Posterior cingulate gyrus (tissue), 11 donors: ENCODE measurements at places on chromosomes 3 and 15.

GRCh38 chr3:51044982-51045381 is 340.1 kb upstream of the MANF start:
- DNase-seq, result no peak

DNA sequence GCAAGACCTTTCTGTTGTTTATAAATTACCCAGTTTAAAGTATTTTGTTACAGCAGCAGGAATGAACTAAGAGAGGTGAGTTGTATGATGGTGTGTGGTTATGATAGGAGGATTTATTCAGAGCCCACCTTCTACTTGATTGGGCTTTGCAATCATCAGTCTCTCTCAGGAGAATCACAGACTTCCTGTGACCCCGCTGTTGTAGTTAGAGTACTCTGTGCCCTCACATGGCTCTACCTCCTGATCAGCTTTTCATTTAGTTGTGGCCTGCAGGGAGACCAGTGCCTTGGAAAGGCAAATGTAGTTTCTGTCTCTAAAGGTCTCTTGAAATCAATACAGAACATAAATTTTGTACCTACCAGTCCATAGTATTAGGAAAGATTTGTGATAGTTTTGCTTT is 7.6 kb upstream of the P2RY14 start:
- DNase-seq, result no peak

- DNase-seq, result no peak
Measured at GRCh38 chr3:196778755-196779154, 39.1 kb downstream of the PAK2 start.

- DNase-seq, result no peak
Measured at GRCh38 chr3:183962807-183963206, 54.9 kb downstream of the ABCC5 start.

DNA sequence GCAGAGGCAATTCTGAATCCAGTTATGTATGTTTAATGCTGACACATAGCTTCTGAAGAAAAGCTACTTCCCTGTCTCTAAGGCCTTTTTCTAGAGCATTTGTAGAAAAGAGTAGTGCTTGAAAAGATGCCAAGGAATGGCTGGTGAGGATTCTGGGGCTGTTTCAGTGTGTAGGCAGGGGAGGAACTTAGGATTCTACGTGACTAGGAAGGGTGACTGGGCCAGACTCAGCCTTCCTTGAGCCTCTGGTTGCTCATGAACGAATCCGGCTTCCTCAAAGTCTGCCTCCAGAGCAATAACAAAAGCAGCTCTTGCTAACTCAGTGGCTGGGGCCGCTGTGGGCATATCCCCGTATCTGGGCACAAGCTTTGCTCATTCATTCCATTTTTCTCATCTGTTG is 104.8 kb upstream of the WNT5A start:
- DNase-seq, result no peak

GRCh38 chr3:146781059-146781458 is 175.9 kb upstream of the PLSCR5 start:
- no peak for DNase-seq

DNA sequence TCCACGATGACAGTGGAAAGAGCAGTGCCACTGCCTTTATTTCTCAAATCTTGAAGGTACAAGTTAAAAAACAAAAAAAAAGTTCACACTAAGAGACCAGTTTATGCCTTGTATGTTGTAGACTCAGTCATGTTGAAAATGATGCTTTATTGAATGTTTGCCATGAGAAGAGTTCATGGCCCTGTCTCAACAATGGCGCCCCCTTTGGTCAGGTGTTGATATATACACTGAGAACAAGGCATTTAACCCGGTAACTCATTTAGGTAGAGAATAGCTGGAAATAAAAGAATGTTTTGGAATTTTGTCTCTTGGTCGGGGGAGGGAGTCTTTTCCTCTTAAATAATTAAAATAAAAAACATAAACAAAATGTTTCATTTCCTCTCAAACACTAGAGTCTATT is 145.6 kb upstream of the SLC2A2 start:
- no peak for DNase-seq

- no peak for DNase-seq
Measured at GRCh38 chr3:102141096-102141927, 292.0 kb downstream of the NFKBIZ start.

DNA sequence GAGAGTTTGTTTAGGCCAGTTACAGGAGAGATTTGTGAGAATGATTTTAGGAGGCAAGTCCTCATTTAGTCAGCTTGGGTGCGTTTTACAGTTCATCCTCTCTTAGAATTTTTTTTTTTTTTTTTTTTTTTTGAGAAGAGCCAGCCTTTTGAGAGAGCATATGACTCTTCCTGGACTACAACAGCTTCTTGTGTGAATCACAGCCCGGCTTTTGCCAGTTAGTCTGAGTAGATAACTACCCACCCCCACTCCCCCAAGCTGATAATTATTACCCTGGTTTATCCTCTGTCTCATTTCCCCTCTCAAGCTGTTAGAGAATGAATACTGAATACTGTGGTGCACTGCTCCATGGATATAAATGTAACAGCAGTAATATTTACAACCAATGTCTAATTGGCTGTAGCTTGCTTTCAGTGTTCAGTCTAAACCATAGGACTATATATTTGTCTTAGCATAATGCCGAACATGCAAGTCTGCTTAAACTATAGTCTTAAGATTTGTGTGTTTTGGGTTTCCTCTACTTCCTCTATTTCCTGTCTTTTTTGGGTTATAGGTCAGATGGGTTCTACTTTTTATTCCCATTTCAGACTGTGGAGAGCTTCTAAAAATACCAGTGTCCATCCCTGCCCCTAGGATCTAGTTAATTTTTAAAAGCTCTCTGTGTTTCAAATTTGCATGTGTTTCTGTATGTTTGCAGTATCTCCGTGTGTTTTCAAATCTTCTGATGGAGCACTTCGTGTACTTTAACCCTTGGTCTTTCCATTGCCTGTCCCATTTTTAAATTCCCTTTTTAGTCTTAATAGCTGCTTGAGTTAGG is 8.0 kb downstream of the CHD2 start:
- no peak for DNase-seq

DNA sequence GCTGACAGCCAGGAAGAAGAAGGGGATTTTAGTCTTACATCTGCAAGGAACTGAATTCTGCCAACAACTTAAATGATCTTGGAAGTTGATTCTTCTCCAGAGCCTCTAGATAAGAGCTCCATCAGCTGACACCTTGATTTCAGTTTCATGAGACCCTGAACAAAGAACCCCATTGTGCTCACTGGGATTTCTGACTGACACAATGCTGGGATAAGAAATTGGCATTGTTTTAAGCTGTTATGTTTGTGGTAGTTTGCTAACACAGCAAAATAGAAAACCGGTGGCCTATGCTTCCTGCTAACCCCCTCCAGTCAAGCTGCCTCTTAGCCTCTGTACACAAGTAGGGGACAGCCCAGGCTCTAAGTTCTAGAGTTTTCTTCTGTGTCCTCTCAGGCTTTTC is 36.2 kb downstream of the MASP1 start:
- DNase-seq, result no peak

DNA sequence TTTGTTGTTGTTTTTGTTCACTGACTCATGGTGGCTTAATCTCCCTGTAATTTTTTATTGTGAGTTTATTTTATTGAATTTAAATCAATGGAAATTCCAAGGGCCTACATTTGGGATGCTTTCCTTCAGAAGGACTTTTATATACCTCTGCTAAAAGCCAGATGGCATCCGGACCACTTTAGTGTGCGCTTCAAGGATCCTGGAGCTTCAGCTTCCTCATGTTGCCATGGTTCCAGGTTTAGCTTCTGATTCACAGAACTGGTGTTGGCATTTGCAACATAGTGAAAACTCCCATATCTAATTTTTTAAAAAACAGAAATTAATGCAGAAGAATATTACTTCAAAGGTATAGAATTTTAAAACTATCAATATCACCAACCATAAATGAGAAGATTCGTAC is 8.5 kb upstream of the HACD2 start:
- no peak for DNase-seq
